ENCODE measurements at places on chromosomes 12 and 14. TPM values are rescaled to one million over a fixed set of nuclear protein-coding genes. Genes with fewer than 3 reads are reported as not detected.

DNA sequence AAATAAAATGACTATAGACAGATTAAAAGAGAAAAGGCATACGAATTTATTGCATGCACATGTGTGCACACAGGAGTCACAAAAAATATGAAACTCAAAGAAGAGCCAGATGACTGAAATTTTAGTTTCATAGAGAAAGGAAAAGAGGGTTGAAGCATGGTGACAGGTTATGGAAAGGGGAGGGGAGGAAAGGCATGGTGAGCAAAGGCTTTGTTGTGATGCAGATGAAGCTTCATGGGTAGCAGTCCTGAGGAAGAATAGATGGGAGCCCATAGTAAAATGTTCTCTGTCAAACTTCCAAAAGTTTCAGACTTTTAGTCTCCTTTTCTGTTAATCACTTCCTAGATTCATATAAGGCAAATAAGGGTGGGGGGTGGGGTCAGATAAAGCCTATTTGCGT is 612.7 kb upstream of the ATP2B1 start:
- DNase-seq = no peak

GRCh38 chr14:61221906-61222305 is 59.2 kb downstream of the TMEM30B start:
- no peak for DNase-seq

GRCh38 chr12:3275171-3276041 is 198.2 kb downstream of the TSPAN9 start:
- peak; percentile 32 for DNase-seq

DNA sequence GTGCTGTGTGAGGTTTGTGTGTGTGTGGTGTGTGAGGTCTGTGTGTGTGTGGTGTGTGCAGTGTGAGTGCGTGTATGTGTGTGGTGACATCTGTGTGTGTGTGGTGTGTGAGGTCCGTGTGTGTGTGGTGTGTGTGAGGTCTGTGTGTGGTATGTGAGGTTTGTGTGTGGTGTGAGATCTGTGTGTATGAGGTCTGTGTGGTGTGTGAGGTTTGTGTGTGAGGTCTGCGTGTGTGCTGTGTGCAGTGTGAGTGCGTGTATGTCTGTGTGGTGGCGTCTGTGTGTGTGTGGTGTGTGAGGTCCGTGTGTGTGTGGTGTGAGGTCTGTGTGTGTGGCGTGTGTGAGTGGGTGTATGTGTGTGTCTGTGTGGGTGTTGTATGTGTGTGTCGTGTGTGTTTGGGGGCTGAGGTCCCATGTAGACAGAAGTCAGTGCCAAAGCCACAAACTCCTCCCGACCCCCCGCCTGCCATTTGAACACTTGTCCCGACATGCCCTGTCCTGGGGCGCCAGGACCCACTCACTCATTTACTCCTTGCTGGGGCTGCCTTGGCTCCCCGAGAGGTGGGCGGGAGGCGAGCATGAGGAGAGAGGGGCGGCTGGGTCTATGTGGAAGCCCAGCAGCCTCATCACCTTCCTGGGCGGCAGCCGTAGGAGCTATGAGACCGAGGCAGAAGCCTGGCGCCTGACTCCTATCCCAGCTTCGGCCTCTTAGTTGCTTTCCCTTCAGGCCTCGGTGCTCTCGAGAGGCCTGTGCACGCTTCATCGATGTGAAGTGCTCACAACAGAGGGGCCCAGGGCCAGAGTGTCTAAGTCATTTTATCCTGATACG is 20.5 kb downstream of the RILPL1 start:
- DNase-seq = no peak

Gene DGLUCY
- total RNA-seq = 31.7 TPM

GRCh38 chr14:66380143-66380542 is 106.0 kb upstream of the CCDC196 start:
- DNase-seq = no peak

Gene LRTM2
- total RNA-seq = not detected

DNA sequence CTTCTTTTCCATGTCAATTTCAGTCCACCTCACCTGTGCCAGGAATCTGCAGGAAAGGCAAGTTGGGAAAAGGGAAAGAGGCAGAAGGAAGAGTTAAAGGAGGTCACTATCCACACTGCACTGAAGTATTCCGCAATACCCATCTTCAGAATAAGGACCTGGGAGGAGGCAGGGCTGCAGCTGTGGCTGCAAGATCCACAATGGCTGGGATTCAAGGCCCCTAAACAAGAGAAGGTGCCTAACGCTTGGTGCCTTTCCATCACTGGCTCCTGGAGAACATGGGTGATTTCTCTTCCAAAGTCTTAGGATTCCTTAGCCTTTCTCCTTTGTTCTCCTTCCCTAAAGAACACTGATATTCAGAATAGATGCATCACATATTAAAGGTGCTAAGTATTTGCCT is 204.0 kb downstream of the GRIN2B start:
- no peak for DNase-seq

DNA sequence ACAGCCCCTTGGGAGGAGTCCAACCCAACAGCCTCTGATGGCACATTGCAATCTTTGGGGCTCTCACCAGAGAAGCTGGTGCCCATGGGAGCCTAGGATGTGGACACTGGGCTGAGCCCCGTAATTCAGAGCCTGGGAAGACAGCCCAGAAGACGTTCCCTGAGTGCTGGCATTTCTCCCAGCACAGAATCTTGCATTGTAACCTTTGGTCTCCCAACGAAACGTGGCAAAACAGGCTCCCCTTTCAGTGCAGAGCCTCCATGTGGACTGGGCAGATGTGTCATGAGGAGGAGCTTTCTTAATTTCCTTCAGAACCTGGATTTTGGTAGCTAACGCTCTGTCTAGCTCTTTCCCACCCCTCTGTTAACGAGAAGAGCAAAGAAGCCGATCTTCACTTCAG is 26.3 kb downstream of the BATF start:
- no peak for DNase-seq

Gene NR1H4
- 0.53 TPM for total RNA-seq
